Left renal cortex interstitium (tissue), 4 donors: ENCODE measurements at places on chromosomes 7 and 10.

DNA sequence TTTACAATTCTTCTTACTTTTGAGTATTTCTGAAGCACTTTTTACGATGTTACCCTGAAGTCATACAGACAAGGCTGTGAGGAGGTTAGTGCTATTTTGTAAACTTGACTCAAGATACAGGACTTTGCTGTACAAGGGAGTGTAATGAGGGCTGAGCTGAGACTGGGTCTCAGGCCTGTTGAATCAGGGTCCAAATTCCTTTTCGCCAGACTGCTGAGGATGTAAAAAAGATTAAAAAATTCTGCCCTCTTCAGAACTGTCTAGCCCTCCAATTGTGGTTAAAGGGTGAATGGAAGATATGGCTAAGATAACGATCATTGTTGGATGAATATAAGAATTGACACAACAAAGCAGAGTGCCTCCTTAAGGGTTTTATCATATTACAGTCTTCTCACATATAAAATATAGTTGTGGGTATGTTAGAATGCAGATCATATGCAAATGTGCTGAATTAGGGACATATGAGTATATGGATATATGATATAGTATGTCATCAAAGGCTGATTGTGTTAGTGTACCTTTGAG, 165.4 kb downstream of the SUGCT start:
- DNase-seq: no peak

DNA sequence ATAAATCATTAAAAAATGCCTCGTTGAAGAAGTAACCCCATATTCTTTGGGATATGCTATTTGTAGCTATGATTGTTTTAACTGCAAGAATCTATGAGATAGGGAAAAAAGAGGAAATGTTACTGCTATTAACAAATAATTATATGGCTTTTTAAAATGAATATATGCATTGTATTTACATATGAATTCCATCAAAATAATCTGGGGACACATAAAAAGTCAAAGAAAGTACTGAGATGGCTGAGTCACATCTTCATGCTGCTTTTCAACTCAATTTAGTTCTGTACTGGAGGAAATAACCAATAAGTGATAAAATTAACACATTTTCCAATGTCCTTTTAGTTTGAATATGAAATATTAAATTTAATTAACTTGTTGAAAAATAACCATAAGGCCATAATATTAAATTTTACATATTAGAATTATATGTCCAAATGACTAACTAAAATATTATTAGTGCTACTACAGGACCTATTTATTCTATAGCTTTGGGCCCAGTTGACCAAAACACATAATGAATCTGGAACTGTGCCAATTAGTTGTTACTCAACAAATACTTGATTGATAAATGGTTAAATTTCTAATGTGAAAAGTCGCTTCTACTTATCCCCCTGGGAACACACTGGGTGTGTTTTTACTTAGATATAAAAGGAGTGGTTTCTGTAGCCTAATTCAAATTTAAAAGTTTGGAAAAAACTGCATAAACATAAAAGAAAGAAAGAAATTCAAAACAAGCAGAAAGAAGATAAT, 214.6 kb upstream of the PFKP start:
- no peak for DNase-seq

DNA sequence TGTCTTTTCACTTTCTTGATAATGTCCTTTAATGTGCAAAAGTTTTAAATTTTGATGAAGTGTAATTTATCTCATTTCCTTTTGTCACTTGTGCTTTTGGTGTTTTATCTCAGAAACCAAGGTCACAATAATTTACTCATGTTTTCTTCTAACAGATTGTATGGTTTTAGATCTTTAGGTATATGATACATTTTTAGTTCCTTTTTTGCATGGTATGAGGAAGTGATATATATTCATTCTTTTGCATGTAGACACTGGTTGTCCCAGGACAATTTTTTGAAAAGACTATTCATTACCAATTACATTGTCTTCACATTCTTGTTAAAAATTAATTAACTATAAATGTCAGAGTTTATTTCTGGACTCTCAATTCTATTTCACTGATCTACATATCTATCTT, 39.8 kb upstream of the GPR22 start:
- no peak for DNase-seq

DNA sequence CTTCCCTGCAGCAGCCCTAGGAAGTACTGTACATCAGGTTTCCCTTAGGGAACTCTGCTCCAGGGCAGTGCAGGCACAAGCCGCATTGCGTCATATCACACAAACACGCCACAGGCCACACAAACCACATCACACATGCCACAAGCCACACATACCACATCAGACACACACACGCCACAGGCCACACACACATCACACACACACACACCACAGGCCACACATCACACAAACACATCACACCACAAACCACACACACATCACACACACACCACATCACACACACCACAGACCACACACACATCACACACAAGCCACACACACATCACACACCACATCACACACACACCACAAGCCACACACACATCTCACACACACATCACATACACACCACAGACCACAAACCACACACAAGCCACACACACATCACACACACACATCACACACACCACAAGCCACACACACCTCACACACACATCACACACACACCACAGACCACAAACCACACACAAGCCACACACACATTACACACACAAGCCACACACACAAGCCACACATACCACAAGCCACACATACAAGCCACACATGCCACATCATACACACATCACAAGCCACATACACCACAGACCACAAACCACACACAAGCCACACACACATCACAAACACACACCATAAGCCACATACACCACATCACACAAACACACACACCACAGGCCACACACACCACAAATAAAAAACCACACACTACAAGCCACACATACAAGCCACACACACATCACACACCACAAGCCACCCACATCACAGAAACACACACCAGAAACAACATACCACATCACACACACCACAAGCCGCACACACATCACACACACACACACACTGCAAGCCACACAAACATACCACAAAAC, 53.4 kb downstream of the TMEM209 start:
- no peak for DNase-seq

- no peak for DNase-seq
Observed at GRCh38 chr7:8147760-8148463, 114.1 kb downstream of the ICA1 start.

DNA sequence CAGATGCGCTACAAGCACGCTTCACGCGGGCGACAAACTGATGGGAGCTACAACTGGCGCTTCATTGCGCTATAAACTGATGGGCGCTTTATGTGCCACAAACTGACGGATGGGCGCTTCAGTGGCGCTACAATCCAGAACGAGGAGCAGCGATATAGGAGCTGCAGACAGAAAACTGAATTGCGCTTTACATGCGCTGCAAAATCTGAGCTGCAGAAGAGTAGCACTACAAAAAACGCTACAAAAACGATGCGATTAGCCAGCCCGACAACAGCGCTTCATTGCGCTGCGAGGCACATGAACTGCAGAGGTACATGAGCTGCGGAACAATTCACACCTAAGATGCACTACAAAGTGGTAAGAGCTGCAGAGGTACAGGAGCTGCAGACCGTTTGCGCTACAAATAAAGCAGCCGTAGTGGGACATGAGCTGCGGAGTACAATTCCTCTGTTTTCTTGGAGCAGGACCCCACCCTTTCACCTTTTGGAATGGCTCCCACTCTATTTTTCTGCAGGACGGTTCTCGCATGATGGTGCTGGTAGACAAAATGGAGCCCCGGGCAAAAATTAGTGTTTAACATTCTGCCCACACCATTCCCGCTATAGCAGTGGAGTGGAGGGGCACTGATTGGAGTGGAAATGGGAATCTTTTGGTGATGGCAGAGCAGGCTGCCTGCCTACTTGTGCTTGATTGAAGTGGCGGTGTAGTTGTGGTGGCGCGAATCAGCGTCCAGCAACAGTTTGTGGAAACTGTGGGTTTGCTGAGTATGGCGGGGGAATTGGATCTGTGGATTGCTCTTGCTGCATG, 1.2 kb upstream of the SGCE start:
- no peak for DNase-seq
